Stimulated activated CD8-positive, alpha-beta memory T cell treated with anti-CD3 and anti-CD28 coated beads, Interleukin-7, amount 100 ng/mL, for 48 hours (primary cell): ENCODE measurements at places on chromosomes 2 and 18.

DNA sequence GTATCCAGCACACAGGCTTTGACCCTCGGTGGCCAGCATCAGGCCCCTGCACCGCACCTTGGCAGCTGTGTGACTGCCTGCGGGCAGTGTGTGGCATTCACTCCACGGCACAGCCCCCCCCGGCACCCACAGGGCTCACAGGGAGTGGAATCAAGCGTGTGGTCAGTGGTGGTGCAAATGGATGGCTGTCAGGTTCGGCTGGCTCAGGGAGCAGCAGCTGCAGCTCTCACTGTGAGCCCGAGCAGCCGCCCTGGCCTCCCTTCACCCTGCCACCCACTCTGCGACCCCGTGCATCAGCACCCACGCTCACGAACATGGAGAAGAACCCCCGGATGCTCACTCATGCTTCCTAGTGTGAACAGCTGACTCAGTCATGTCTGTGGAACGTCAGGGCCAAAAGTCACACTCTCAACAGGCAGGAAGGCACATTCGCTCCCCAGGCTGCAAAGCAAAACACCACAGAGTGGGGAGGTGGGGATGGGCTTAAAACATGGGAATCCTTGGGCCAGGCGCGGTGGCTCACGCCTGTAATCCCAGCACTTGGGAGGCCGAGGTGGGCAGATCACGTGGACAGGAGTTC is 41.5 kb upstream of the GPC1 start:
- no peak for DNase-seq

- no peak for DNase-seq
These were observed 1.5 kb downstream of the RALB start for GRCh38 chr2:120254178-120254577.

DNA sequence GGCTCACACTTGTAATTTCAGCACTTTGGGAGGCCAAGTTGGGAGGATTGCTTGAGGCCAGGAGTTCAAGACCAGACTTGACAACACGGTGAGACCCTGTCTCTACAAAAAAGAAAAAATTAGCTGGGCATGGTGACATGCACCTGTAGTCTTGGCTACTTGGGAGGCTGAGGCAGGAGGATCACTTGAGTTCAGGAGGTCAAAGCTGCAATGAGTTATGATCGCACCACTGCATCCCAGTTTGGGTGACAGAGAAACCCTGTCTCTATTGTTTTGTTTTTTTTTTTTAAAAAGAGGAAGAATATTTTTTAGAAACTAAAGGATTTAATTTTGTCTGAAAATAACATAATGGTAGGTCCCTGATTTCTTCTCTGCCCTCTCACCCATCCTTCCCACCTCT is 79.4 kb upstream of the TMEM200C start:
- DNase-seq, result no peak

- DNase-seq, result no peak
These were observed 320.4 kb downstream of the DLGAP1 start for GRCh38 chr18:4134700-4135099.

- DNase-seq, result no peak
These were observed 11.5 kb upstream of the TMEM237 start for GRCh38 chr2:201654616-201655384.

- no peak for DNase-seq
These were observed 194.2 kb downstream of the TWIST2 start for GRCh38 chr2:239042046-239042445.

DNA sequence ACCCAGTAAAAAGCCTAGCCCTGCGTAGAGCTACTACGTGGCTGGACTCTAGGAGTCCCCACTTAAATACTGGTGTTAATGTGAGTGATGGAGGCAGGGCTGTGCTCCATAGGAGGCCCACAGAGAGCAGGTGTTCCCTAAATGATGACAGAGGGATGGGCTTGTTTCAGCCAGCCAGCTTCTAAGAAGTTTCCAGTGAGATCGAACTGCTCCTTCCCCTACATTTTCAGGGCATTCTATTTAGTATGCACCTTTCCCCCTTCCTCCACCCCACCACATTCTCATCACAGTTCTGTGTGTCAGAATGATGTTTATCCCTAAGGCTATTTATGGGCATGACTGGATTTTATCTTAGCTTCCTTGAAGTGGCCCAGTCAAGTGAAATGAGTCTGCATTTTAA is 213.0 kb downstream of the TRIB2 start:
- DNase-seq, result no peak

- no peak for DNase-seq
These were observed 62.0 kb downstream of the MTCL1 start for GRCh38 chr18:8767340-8767739.
